ENCODE measurements at places on chromosomes 5 and 9.

DNA sequence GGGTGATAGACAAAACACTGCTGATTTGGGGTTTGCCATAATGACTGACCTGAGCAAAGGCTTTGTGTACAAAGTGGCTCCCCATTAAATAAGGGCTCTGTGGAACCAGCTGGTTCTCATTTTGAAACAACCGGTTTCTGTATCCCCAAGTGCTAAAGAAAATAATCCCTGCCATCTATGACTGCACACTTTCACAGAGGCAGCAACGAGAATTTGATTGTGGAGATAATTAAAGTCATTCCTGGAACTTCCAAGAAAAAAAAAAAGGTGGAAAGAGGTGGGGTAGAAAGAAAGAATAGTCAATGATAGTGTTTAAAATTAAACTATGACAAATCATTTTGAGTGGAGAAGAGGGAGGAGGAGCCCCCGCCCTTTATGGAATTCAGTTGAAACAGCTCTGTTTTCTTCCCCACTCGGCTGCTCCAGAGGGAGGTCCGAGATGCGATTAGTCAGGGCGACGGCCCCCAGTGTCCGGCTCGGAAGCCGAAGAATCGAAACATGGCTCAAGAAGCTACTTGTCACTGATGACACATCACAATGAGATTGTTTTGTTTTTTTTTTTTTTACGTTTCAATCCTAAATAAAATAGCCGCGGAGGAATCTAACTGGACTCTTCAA, 38.4 kb downstream of the EBF1 start:
- DNase-seq = no peak

GRCh38 chr9:129036923-129037766, 719 bp downstream of the MIGA2 start:
- no peak for DNase-seq

DNA sequence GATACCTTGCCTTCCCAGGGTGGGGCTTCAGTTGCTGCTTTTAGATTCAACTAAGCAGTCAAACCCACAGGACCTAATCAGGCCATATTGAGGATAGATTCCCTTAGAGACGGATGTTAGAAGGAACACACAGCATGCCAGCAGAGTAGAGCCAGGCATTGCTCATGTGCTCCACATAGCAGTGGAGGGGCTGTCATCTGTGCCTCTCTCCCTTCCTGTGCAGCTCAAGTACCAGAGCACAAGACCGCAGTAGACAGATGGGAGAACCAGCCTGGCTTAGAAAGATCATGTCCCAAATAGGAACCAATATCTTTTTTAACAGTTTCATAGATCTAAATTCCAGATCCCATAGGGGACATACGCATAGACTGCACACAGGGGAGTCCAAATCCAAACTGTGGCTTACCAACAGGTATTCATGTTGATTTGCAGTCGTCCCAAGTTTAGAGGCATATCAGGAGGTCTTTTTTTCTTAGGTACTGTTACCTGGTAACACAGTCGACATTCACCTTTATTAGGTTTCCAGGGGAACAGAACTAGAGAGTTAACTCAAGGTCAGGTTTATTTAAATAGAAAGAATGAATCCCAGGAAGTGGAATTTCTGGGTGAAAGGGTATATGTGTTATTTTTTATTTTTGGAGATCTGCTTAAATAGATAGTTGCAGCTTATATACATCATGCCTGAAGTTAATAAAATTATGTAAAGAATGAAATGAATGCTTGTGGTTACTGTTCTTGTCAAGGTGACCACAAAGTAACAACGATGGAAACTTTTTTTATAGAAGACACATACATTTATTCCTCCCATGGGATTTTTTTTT, 43.5 kb upstream of the PCAT7 start:
- DNase-seq = no peak

- DNase-seq = no peak
Observed at GRCh38 chr9:16352791-16353401, 517.6 kb downstream of the BNC2 start.

DNA sequence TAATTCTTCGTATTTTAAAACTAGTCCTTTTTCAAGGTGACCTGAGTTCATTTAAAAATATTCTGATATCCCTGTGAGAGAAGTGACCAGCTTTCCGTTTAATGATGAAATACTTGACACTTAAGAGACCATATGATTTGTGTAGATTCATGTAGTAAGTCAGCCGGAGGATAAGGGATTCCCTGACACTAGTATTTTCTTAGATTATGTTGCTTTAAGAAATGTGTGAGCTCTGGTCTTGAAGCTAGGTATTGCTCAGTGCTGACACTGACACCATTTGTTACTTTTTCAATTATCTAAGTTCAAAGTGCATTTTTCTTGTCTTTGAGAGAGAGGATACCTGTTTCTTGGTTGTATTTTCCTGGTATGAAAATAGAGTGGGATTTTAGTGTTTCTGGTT, 4.2 kb downstream of the NIPBL start:
- DNase-seq = no peak

Measured in stimulated activated CD8-positive, alpha-beta memory T cell treated with anti-CD3 and anti-CD28 coated beads, Interleukin-4, amount 100 ng/mL, for 1 hour (primary cell).